Fibroblast of lung (primary cell): ENCODE measurements at places on chromosomes 2 and 18. TPM values are rescaled to one million over a fixed set of nuclear protein-coding genes. Genes with fewer than 3 reads are reported as not detected.

Gene PLB1
- 1.3 and 1.8 TPM in 2 replicates for total RNA-seq

Gene UPP2
- not detected in 2 replicates for total RNA-seq

Gene CELF4
- total RNA-seq: 0.17 TPM in 1 of 2 replicates, not detected in the other

Gene C2orf81
- total RNA-seq: 0.77 and 1.5 TPM in 2 replicates

Gene RNF125
- 0.26 and 0.33 TPM in 2 replicates for total RNA-seq

Gene CD226
- total RNA-seq: 0.33 and 0.51 TPM in 2 replicates

Gene NEB
- 0.17 and 0.26 TPM in 2 replicates for total RNA-seq

Gene FLACC1
- total RNA-seq: 1.0 and 1.3 TPM in 2 replicates

Gene MRO
- total RNA-seq: under 0.01 TPM in 2 replicates

Gene TTC39C
- total RNA-seq: 32.0 and 32.6 TPM in 2 replicates

Gene OSBPL6
- 2.1 and 5.3 TPM in 2 replicates for total RNA-seq

Gene INHBB
- total RNA-seq: under 0.01 TPM in 1 of 2 replicates, not detected in the other

Gene TUBA4B
- total RNA-seq: not detected in 2 replicates

Gene DSG2
- total RNA-seq: 0.33 and 1.0 TPM in 2 replicates

Gene TRMT61B
- total RNA-seq: 14.4 and 14.6 TPM in 2 replicates

Gene MRPS5
- 50.8 and 61.1 TPM in 2 replicates for total RNA-seq

Gene B3GNT7
- total RNA-seq: under 0.01 and 0.17 TPM in 2 replicates

Gene MOB1A
- 80.9 and 87.4 TPM in 2 replicates for total RNA-seq

Gene SIX3
- not detected in 2 replicates for total RNA-seq

Gene FBXO36
- total RNA-seq: 3.5 and 3.9 TPM in 2 replicates

Gene UBE2E3
- total RNA-seq: 43.1 and 57.5 TPM in 2 replicates

Gene SERPINB2
- total RNA-seq: 3.9 and 12.1 TPM in 2 replicates

Gene CRACDL
- under 0.01 TPM in 1 of 2 replicates, not detected in the other for total RNA-seq

Gene HRH4
- total RNA-seq: under 0.01 TPM in 2 replicates

Gene UBE2F
- total RNA-seq: 37.8 and 53.7 TPM in 2 replicates

Gene PLEK
- not detected in 2 replicates for total RNA-seq

Gene SCN9A
- total RNA-seq: 58.6 and 105 TPM in 2 replicates

Gene PRADC1
- total RNA-seq: 6.7 and 11.7 TPM in 2 replicates

Gene KRTCAP3
- 0.33 TPM in 1 of 2 replicates, not detected in the other for total RNA-seq

Gene AMER3
- total RNA-seq: not detected in 2 replicates

Gene TLX2
- under 0.01 TPM in 1 of 2 replicates, not detected in the other for total RNA-seq

Gene ITGA4
- total RNA-seq: 18.0 and 57.5 TPM in 2 replicates

Gene NGEF
- total RNA-seq: under 0.01 TPM in 1 of 2 replicates, not detected in the other

Gene MYO1B
- 113 and 151 TPM in 2 replicates for total RNA-seq

Gene CNRIP1
- total RNA-seq: 34.7 and 39.8 TPM in 2 replicates
